ENCODE measurements at places on chromosomes 6 and 20.
A peak's percentile ranks its signal among the peaks of the same experiment; 100 is the strongest.

DNA sequence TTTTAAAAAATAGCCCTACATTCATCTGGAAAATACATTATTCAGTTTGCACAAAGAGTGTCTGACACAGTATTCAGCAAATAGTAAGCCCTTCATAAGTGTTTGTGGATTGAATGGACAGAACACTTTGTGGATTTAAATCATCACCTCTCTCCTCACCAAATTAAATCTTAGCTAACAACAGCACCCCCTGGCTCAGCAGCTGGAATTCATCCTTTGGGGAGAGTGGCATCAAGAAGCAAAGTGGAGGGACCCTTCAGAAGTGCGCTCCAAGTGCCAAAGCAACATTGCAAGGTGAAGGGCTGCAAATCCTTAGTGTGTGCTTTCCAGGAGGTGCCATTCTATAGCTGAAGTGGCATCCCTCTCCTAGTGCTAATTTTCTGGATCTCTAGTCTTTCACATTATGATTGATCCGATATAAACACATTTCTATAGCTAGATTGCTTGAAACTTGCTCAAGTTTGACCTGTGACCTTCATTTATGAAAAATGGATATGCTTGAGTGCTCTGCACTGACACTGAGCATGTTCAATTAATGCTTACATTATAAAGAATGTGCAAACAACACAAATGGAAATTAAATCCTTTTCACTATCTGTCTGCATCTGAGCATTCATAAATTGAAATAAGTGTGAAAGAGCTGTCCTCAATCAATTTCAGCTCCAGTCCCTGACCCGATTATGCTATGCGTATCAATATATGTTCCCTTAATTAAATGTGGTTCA is 891.7 kb downstream of the C6orf118 start:
- DNase-seq: no peak
- no peak overlapping the region for H3K27ac ChIP-seq
- H3K4me1 ChIP-seq: peaks cover 29% of the 10 kb centered on the region
- H3K36me3 ChIP-seq: peaks cover 6% of the 10 kb centered on the region
- H3K4me3 ChIP-seq: no peak overlapping the region
- H3K27me3 ChIP-seq: peaks cover 2% of the 10 kb centered on the region

GRCh38 chr6:143545976-143546547 is 34.5 kb upstream of the FUCA2 start:
- H3K4me3 ChIP-seq: no peak overlapping the region
- H3K4me1 ChIP-seq: no peaks in the 10 kb centered on the region
- H3K36me3 ChIP-seq: no peaks in the 10 kb centered on the region

DNA sequence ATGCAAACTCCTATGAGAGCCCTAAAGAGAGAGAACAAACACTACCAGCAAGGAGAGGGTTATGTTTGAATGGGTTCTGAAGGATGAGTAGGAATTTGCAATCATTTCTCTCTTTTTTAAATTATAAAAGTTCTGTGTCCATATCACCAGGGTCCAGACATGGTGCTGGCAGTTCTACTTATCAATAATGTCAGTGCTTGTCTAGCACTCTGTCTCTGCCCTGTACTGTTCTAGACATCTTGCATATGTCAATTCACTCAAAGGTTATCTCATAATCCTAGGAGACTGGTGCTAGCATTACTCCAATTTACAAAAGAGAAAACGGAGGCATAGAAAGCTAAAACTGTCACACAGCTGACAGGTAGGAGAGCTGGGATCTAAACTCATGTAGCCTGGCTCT is 101.3 kb downstream of the VEGFA start:
- H3K4me3 ChIP-seq: no peak overlapping the region
- H3K27me3 ChIP-seq: peaks cover 6% of the 10 kb centered on the region
- no peak overlapping the region for H3K27ac ChIP-seq
- peaks cover 3% of the 10 kb centered on the region for H3K4me1 ChIP-seq
- H3K36me3 ChIP-seq: peaks cover 5% of the 10 kb centered on the region
- DNase-seq: no peak

- H3K27ac ChIP-seq: no peak overlapping the region
- DNase-seq: no peak
- no peaks in the 10 kb centered on the region for H3K36me3 ChIP-seq
- H3K4me1 ChIP-seq: peaks cover 2% of the 10 kb centered on the region
- no peak overlapping the region for H3K4me3 ChIP-seq
Measured at GRCh38 chr20:61347443-61347842, 95.4 kb downstream of the CDH4 start.

DNA sequence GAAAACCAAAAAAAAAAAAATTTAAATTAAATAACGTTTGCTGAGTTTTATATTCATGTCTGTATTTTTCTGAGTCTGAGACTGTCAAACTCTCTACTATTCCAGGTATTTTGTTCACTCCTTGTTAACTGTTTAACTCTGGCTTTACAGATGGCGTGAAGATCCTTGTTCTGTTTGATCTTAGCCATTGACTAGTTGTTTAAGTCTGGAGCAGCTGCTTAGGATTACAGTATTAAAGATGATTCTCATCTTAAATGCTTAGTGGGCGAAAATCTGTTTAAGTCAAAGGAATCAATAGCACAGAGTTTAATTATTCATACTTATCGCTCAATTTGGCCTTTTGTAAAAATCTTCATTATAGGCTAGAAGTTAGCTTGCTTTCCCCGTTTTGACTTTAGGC is 2.4 kb downstream of the PHACTR2 start:
- H3K27me3 ChIP-seq: no peaks in the 10 kb centered on the region
- H3K36me3 ChIP-seq: peaks cover 14% of the 10 kb centered on the region
- H3K4me1 ChIP-seq: peaks cover 35% of the 10 kb centered on the region
- peak overlapping the region; percentile 95 for H3K4me3 ChIP-seq

DNA sequence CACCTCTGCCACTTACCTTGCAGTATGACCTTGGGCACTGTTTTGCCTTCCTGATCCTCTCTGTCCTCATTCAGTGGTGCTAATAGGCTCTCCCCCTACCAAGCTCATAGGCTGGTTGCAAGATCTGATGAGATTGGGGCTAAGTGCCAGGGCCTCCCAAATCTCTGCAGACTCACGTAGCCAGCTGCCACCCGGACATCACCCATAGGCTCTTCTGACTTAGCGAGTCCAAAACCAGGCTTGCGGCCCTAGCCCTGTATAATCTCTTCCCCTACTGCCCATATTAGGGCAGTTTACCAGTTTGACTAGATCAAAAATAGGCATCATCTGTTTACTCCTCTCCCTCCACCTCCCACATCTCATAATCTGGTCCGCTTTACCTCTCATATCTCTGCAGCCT is 54.2 kb upstream of the VSTM2L start:
- peaks cover 14% of the 10 kb centered on the region for H3K36me3 ChIP-seq
- peak overlapping the region; percentile 1 for H3K4me3 ChIP-seq
- H3K27me3 ChIP-seq: no peaks in the 10 kb centered on the region
- H3K27ac ChIP-seq: no peak overlapping the region
- no peaks in the 10 kb centered on the region for H3K4me1 ChIP-seq
